Fibroblast of skin of right quadriceps (primary cell): ENCODE measurements at places on chromosomes 7 and 10.
A peak's percentile ranks its signal among the peaks of the same experiment; 100 is the strongest.

DNA sequence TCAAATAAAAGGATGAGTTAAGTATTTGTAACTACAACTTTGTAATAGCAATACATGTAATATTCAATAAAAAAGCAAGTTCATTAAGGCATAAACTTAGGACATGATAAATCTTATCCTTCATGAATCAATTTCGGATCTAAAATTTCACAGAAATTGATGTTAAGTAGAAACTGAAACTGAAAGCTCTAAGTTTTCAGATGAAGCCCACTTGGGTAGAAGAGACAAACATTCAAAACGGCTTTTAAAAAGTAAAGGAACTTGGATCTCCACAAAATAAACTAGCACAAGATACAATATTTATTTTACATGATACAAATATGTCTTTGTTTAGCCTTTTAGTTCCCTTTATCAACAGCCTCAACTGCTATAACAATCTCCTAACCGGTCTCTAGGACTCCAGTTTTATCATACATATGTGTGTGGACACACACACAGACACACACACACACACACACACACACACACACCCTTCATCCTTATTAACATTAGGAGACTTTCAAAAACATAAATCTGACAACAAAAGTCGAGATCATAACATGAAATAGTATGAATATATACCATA lies 83.7 kb downstream of the USP6NL start:
- no peak for DNase-seq

- no peak for DNase-seq
Measured at GRCh38 chr7:82950436-82950835, 212.2 kb downstream of the PCLO start.

DNA sequence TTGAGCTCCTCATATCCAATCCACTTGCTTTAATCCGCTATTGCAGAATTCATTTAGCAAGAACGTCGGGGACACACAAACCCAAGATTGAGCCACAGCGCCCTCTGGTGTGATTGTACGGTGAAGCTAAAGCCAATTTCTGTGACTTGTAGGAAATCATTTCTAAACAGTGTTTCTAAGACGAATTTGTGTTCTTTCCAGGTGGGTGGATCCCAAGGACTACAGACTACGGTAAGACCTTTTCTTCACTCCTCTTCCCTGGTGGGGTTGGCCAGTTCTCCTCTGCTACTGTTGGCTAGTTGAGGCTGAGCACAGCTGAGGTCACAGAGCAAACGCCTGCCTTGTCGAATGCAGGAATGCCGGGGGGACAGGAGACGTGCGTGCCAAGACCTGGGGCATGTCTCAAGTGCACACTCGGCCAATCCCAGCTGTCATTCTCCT lies 5.2 kb downstream of the DMBT1 start:
- DNase-seq, result peak; percentile 70

- DNase-seq, result no peak
Measured at GRCh38 chr7:148588670-148589131, 1.9 kb upstream of the C7orf33 start.

DNA sequence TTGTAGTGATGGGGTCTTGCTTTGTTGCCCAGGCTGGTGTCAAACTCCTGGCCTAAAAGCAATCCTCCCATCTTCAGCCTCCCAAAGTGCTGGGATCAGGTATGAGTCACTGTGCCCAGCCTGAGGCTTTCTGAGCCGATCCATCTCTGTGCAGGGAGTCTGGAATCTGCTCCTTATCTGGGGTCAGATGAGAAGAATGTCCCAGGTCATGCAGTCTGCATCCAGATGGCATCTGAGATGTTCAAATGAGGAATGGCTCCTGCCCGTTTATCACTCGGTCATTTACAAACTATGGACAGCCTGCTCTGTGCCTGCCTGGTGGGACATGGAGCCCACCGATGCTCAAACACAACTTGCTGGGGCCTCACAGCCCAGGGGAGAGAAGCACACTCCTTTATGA lies 11.1 kb upstream of the SLC18A3 start:
- DNase-seq, result no peak

- DNase-seq, result no peak
Measured at GRCh38 chr10:43354879-43355380, 16.5 kb upstream of the FXYD4 start.
